Stimulated activated CD4-positive, alpha-beta T cell treated with anti-CD3 and anti-CD28 coated beads, Interleukin-4, amount 100 ng/mL, for 4 hours (primary cell): ENCODE measurements at places on chromosomes 13 and 19.

DNA sequence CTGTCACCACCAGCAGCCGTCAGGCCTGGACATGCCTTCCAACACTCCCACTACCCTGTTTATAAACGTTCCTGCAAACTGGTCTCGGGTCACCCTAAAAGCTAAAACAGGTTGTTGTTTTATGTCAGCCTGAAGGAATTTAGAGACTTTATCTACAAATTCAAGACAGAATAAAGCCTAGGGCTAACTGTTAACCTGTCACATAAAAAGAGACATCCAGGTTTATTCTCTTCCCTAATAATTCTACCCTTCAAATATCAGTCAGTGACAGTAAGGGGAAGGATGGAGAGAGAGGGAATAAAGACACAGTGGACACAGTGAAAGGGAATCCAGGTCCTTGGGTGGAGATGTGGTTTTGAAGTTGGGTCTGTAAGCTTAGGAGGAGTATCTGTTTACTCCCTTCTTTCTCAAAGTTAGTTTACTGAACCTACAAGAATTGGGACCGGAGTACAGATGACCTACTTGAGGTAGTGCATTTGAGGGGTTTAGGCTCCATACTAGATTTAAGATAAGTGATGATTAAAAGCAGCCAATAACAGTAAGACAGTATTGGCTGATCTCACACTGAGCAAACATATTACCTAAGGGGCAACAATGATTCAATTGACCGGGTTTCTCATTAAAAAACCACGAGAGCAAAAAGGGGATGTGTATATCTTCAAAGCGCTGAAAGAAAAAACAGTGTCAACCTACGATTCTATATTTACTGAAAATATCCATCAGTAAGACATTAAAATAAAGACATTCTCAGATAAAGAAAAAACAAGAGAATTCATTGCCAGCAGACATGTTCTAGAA is 142.7 kb downstream of the USP12 start:
- no peak for DNase-seq

- DNase-seq = no peak
Observed at GRCh38 chr13:90375851-90376250, 971.6 kb upstream of the MIR17HG start.

GRCh38 chr19:7333198-7334118 is 15.3 kb upstream of the ARHGEF18 start:
- DNase-seq = no peak

GRCh38 chr13:40755082-40755700 is 15.8 kb downstream of the MRPS31 start:
- no peak for DNase-seq
